NK-92 treated with Interleukin-12 subunit alpha and Interleukin-12 subunit beta, amount 100 ng/mL, for 24 hours (cell line): ENCODE measurements at places on chromosomes 5 and 9.

- DNase-seq: no peak
These were observed 64.2 kb downstream of the RFK start for GRCh38 chr9:76330034-76330433.

DNA sequence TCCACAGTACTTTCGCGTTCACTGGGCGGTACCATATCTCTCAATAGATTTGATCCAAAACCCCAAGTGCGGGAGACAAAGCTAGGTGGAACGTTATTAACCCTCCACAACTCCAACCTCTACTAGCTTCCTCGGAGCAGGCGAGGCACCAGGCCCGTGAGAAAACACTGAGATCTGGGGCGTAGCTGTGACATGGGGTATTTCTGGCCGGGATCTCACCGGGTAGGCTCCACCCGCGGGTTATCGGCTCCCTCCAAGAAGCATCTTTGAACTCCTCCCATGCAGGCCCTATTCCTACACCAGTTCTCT lies 350 bp upstream of the SLC25A46 start:
- no peak for DNase-seq

DNA sequence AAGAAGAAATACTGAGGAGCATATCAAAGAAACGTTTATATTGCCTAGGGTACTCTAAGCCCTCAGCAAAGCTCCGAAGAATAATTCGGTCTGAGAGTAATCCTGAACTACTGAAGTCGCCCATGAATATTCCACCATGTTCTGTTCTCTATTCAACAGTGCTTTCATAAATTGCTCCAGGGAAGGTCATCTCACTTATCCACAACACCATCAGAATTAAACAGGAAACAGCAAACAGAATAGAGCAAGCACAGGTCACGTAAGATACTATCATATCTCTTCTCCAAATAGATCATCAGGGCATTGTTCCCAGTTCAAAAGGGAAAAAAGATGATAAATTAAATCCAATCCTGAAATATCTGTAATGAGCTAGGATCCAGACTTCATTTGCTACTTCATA lies 325.6 kb downstream of the DEPDC1B start:
- DNase-seq: no peak

DNA sequence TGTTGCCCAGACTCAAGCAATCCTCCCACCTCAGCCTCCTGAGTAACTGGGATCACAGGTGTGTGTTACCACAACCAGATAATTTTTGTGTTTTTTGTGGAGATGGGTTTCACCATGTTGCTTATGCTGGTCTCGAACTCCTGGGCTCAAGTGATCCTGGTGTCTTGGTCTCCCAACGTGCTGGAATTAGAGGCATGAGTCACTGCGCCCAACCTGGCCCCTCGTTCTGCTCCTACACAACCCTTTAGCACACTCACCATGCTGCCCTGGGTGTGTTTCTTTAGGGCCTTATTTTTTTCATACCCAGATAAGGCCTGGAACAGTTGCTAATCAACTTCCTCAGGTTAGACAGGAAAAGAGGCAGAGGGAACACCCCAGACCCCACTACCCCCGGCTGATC lies 2.6 kb downstream of the PDZD2 start:
- DNase-seq: no peak

DNA sequence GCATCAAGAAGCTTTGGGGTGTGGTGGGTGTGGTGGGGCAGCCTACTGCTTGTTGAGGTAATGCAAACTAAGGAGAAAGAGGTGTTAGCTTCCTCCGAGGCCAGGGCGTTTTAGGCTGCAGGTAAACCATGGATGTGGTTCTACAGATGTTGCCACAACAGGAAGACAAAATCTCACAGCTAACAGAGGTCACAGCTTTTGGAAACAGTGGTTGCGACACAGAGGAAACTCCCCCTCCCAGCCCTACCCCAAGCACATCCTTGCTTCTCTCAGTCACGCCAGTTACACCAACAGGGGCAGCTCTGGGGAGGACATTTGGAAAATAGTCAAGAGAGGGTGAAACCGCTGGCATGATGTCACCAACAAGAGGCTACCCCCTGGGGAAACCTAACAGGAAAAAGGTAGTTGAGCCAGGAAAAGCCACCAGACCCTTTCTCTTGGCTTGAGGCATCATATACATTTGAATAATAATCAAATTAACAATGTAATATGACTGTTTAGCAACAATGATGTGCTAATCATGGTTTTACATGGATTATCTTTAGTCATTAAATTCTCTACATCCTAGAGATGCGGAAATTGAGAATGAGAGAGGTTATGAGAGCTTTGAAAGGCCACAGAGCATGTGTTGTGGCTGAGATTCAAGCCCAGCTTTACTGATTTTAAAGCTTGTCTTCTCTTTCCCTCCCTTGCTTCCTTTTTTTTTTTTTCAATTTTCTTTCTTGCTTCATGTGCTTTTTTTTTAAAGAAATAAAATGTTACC lies 82.2 kb upstream of the IL12B start:
- DNase-seq: peak; percentile 88

DNA sequence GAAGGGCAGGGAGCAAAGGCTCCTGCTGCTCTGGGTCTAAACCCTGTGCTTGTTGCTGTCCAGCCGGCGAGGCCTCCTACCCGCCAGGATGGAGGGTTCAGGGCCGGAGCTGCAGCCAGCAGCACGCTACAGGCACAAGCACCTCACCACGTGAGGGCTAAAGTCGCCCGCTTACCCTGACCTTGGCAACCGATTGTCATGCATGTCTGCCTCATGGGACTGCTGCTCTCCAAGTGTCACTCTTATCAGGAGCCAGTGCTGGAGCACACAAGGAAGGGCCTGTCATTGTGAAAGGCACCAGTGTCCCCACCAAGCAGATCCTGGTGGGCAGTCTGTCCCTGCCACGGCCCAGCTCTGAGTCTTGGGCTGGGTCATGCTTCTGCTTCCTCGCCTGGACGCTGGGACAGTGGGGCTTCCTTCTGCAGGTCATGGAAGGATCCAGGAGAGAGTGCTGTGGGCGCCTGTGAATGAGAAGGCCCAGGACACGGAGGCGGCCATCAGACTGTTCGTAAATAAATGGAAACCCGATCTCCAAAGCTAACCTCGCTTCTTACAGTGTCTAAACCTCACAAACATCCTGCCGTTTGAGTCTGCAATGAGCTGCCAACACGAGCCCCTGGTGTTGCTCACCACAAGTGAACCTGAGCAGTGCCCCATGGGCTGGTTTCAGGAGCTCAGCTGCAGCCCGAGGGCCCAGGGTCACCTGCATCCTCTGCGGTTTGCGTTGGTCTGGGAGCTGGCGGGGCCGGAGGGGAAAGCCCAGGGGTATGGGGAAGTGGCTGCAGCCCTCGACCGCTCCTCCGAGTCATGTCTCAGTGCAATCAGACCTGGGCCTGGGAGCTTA lies 58.2 kb upstream of the RXRA start:
- DNase-seq: no peak

DNA sequence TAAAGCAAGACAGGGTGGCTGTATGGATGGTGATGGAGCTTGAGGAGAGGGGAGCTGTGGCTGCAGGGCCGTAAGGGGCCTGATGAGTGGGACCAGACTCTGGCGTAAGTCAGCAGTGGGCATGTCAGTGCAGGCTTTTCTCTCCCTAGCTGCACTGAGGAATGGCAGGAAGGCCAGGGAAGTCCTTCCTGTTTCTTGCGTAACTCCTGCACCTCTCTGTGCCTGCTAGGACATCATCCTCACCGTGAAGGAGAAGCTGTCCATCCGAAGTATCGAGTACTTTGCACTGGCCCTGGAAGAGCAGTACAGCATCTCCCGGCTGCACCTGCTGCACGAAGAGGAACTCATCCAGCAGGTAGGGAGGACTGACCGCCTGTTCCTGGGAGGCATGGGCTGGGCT lies 24.1 kb upstream of the TRMT10B start:
- no peak for DNase-seq

DNA sequence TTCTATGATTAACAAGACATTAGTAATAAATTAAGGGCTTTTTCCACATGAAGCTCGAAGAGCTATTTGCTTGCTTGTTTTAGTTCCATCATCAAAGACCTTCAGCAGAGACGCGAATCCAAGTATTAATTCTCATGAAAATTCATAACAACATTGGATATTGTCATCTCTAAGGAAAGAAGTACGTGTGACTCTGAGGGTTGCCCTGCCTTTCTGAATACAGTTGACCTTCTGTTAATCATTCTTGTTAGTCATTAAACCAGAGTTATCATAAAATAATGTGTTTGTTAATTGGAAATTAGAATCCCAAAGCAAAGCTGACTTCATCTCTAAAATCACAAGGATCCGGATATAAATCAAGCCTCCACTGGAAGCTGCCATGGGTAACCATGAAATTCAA lies 222.5 kb downstream of the ZNF608 start:
- DNase-seq: no peak

- no peak for DNase-seq
These were observed 77.0 kb downstream of the DCP2 start for GRCh38 chr5:113053511-113053995.
